Fibroblast of skin of back (primary cell): ENCODE measurements at places on chromosomes 6 and 20.
A peak's percentile ranks its signal among the peaks of the same experiment; 100 is the strongest.

DNA sequence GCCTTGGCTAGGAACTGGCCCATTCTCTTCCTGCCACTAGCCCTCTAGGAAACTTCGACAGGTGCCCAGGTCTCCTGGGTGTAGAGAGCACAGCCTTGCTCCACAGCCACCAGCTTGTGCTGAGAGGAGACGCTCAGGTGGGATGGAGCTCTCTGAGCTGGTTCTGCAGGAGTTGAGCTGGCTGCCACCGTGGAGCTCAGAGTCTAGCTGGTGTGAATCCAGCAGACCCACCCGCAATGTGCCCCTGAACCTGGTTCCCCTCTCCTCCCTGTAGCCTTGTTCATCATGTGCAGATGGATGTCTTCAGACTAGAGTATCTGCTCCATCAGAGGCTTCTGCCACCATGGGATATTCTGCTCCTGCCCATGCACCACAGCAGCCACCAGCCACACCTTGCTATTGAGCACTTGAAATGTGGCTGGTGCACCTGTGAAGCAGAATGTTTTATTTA is 222.5 kb downstream of the SYNDIG1 start:
- no peak for DNase-seq

- no peak for DNase-seq
These were observed 29.3 kb upstream of the EZR start for GRCh38 chr6:158848490-158848895.

GRCh38 chr20:35451295-35451694 is 4.1 kb upstream of the CEP250 start:
- no peak for DNase-seq

GRCh38 chr20:46592580-46593362 is 42.3 kb upstream of the OCSTAMP start:
- DNase-seq: no peak

GRCh38 chr6:125793863-125794262 is 3.1 kb downstream of the NCOA7 start:
- no peak for DNase-seq

GRCh38 chr20:46789339-46790028 is 80.0 kb downstream of the SLC2A10 start:
- DNase-seq: no peak

DNA sequence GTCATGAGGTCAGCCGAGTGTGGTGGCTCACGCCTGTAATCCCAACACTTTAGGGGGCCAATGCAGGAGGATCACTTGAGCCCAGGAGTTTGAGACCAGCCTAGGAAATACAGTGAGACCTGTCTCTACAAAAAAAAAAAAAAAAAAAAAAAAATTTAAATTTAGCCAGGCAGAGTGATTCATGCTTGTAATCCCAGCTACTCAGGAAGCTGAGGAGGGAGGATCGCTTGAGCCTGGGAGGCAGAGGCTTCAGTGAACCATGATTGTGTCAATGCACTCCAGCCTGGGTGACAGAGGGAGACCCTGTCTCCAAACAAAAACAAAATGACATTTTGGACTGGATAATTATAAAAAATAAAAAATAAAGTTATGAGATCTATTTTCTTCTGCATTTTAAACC is 56.2 kb downstream of the ADGRF1 start:
- DNase-seq: peak; percentile 39

DNA sequence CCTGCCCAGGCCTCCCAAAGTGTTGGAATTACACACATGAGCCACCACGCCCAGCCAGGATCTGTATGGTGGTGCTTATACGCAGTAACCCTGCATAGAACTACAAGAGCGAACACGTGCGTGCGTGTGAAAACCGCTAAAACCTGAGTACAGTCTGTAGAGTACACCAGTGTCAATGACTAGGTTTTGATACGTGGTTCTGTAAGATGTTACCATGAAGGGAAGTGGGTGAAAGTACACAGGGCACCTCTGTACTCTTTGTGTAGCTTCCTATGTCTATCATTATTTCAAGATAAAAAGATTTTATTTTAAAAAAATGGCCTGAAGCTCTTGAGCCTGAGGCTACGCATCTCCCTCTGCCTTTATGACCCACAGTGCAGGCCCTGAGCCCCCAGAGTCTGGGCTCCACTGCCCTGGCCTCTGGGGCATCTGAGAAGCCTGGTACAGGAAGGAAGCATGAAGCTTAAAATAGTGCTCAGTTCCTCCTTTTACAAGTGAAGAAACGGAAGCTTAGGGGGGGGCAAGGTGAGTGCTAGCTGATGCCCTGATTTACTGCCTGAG is 21.6 kb downstream of the LY86 start:
- DNase-seq: no peak

DNA sequence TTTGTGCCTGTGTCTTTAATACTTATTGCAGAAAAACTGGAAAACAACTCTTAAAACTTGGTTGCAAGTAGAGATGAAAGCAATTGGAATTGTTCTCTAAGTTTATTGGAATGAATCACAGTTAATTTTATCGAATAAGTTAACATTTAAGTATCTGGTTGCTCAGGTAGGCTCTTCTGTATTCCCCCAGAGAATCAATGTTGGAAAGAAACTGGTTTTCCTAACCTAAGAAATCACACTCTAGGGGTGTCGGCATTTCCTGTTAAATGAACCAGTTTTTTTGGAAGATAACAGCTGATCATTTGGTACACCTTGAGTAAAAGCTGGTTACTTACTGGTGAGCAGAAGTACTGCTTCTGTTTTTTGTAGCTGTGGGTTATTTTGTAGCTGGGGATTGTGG is 5.2 kb downstream of the TFAP2C start:
- DNase-seq: no peak

DNA sequence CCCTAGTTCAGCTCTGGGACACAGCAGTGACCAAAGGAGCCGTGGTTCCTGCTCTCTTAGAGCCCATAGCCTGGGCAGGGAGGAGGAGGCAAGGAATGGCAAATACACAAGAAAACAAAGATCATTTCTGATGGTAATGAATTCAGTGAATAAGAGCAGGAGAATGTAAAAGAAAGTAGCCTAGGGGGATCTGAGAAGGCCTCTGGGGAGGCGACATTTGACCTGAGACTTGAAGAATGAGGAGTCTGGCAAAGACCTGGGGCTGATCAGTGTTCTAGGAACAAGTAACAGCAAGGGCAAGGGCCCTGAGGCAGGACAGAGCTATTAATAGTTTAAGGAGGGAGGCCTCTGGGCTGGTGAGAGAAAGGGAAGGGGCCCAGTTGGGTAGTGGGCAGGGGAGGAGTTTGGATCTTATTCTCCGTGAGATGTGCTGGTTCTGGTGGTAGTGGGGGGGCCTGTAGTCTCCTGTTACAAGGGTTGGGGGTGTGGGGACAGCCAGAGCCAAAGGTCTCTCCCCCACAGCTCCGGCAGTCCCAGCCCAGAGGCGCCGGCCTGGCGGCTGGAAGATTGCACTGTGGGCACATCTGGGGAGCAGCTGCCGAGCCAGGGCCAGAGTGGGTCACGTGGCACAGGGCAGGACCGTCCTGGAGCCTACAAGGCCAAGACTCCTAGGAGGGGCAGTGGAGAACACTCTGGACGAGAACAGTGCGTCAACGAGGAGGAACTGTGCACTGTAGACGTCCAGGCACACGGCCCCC is 9.3 kb upstream of the ID1 start:
- DNase-seq: peak; percentile 83

GRCh38 chr6:7894262-7895124 is 16.1 kb downstream of the TXNDC5 start:
- no peak for DNase-seq

GRCh38 chr6:37897818-37898515 is 78.4 kb downstream of the ZFAND3 start:
- no peak for DNase-seq

GRCh38 chr6:157335829-157336228 is 12.5 kb upstream of the TMEM242 start:
- peak; percentile 15 for DNase-seq
